NCI-H524 (cell line): ENCODE measurements at places on chromosomes 2 and 18.

GRCh38 chr2:166917415-166917814 is 29.1 kb downstream of the XIRP2 start:
- DNase-seq, result no peak

DNA sequence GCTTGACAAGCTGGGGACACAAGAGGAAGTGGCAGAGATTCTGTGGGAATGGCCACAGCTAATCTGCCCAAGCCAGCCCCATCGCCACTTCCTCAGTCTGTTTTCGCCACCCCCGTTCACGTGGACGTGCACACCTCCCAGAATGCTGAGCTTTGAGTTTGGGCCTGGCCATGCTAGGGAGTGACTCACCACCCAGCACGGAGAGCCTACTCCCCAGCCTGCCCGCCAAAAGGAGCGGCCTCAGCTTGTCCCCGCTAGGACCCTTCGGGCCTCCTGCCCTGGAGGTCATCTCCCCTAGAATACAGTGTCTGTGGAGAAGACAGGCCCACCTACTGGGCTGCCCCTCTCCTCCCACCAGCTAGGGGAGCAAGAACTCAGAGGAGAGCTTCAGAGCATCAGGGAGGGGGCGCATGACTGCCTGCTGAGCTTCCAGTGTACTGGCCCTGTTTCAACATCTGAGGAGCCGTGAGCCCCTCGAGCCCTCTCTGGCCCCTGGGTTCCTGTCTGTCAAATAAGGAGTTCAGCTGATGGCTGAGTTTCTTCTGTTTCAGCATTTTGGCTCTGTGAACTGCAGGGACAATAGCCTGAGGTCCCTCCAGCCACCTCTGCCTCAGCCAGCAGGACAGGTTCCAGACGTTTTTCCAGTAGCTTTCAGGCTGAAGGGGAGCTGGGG is 5.1 kb downstream of the SLC35F6 start:
- DNase-seq, result no peak

- DNase-seq, result no peak
These were observed 20.6 kb upstream of the TMEM163 start for GRCh38 chr2:134739236-134739878.

GRCh38 chr2:203697190-203697589 is 9.2 kb upstream of the CD28 start:
- DNase-seq, result no peak

GRCh38 chr2:111205774-111206173 is 85.1 kb downstream of the BCL2L11 start:
- DNase-seq, result no peak
